ENCODE measurements at places on chromosomes 11 and 22.

GRCh38 chr11:61080526-61080925 is 21.8 kb upstream of the CD5 start:
- no peak for DNase-seq

DNA sequence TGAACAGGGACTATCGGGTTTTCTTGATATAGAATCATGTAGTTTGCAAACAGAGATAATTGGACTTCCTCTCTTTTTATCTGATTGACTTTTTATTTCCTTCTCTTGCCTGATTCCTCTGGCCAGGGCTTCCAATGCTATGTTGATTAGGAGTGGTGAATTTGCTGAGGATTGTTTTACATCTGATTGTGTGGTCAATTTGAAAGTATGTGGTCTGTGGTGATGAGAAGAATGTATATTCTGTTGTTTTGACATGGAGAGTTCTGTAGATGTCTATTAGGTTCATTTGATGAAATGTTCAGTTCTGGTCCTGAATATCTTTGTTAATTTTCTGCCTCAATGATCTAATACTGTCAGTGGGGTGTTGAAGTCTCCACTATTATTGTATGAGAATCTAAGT is 713.2 kb upstream of the CCDC179 start:
- peak; percentile 8 for DNase-seq

DNA sequence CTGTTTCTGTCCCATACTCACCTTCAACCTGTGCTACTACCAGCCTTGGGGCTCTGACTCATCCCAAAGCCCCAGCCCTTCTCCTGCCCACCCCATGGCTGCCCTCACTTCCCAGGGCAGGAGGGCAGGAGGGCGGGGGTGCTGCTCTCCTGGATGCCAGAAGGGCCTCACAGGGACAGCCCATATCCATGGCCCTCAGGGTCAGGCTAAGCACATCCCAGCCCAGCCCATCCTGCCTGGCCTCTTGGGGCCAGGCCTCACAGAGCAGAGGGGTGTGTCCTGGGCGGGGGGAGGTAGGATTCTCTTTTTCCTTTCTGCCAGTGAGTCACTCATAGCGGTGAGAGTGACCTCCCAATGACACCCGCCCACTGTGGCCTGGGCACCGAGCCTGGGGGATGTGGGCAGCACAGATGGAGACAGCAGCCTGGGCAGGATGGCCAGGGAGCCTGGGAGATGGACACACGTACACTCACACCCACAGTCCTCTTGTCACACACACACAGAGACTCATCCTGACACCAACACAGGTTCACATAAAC is 2.4 kb downstream of the LTBP3 start:
- DNase-seq = peak; percentile 94

- DNase-seq = peak; percentile 98
Observed at GRCh38 chr11:69638941-69639681, 1.8 kb upstream of the CCND1 start.

- DNase-seq = no peak
Observed at GRCh38 chr11:101786916-101787315, 127.9 kb upstream of the CEP126 start.

DNA sequence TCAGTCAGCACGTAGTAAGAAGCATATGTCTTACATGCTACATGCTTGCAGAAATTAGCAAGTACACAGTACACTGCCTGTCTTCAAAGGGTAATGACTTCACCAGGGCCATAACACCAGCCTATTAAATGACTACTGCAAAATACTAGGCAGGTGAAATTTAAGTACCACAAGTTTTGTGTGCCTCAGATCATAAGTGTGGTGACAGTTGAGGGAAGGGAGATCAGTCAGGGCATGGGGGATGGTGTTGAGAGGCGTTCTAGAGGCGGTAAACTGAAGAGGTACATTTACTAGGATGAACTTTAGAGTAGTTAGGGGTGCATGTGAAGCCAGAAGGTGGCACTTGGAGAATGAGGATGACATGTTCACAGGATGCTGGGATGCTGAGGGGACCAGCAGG is 22.0 kb downstream of the AMOTL1 start:
- no peak for DNase-seq

DNA sequence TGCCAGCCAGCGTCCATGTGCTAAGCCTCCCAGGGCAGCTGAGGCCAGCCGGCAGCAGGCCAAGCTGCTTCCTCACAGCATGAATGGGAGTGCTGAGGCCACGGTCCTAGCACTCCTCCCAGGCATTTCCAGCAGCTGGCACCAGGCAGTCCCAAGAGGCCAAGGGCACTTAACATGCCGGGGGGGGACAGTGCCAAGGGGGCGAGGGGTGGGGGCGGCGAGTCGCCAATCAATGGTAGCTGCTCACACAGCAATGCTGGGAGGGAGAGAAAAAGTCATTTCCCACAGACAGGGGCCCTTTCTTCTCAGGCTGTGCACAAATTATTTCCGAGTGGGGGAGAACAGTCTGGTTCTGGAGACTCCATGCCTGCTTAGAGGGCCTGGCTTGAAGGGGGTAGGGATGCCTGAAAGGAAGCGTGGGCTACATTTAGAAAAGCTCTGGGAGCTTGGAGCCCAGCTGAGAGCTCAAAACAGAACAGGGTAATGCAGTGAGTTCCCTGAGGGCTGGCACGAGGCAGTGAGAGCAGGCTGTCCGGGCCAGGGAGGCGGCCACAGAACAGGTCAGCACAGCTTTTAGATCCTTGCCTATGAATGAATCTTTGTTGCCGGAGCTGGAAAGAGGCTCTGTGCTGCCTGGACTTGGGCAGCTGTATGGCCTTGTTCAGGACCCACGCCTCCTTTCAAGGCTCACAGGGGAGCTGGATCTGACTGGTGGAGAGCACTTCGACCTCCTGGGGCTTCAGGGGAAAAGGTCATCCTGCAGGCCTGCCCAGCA is 14.4 kb upstream of the TBC1D10A start:
- no peak for DNase-seq

Measured in astrocyte of the hippocampus (primary cell).